ENCODE measurements at places on chromosomes 2 and 18.

- DNase-seq: no peak
Observed at GRCh38 chr2:100893392-100894104, 73.6 kb downstream of the NPAS2 start.

DNA sequence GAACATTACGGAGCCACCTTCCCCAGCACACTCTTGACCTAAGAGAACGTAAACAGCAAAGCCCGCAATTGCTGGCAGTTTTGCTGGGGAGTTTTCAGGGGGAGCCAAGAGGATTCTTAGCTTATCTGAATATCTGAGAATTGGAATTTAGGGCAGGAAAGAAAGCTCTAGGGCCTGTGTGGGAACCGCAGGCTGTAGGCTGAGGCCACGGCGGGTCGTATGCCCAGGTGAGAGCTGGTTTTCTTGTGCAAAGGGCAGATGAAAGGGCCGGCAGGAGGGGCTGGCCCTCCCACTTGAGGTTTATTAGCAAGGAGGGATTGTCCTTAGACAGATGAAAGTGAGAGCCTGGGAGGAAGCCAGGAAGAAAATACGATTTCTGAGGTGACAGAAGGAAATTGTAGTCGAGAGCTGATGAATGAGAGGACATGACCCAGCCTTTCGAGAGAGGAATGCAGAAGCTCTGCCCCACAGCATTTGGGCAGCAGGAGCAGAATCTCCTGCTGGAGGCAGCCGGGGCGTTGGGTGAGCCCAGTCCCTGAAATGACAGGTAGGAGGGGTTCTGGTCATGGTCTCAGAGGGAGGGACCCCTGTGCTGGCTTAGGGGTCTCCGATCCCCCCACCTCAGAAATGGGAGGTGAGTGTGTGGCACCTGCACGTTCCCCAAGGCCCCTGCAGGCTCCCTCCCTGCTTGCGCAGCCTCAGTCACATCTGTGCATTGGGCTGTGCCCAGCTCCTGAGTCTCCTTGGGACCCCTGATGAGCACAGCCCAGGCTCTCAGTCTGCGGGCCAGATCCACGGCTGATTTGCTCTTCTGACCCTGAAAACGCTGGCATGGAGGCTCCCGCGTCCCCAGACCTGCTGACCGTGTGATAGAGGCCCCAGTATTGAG lies 61.1 kb downstream of the CABLES1 start:
- no peak for DNase-seq

GRCh38 chr2:35301369-35301768 lies 1054.2 kb upstream of the CRIM1 start:
- DNase-seq: no peak

DNA sequence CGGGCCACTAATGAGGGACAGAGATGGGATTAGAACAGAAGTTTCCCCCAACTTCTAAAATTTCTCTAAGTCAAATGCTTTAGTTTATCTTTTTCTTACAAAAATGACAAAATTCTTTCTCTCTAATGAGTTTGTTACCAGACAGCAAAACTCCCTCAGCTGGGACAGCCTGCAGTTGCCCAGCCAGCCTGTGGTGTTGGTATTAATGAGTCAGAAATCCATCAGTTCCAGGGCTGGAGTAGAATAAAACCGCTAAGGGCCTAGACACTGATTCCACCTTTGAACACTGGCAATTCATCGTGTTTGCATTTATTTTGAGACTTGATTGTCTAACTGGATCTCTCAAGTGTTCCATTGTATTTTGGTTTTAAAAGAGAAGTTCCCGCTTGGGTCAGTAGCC lies 38.3 kb upstream of the SMAD2 start:
- DNase-seq: no peak

DNA sequence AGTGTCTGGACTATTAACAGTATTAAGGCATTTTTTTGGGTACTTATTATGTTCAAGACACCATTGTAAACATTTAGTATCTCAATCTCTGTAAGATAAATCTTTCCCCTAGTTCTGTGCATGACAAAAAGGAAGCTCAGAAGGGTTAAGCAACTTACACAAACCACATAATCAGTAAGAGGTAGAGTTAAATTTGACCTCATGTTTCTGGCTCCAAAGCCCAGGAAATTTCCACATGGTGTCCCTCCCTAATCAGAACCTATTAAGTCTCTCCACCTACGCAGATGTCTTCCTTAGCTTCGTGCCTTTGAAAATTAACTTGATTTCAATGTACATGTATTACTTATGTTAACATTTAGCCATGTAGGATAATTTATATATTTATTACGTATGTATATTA lies 2.0 kb downstream of the MFSD6 start:
- no peak for DNase-seq

- DNase-seq: no peak
Observed at GRCh38 chr2:40316620-40317019, 135.3 kb downstream of the SLC8A1 start.

DNA sequence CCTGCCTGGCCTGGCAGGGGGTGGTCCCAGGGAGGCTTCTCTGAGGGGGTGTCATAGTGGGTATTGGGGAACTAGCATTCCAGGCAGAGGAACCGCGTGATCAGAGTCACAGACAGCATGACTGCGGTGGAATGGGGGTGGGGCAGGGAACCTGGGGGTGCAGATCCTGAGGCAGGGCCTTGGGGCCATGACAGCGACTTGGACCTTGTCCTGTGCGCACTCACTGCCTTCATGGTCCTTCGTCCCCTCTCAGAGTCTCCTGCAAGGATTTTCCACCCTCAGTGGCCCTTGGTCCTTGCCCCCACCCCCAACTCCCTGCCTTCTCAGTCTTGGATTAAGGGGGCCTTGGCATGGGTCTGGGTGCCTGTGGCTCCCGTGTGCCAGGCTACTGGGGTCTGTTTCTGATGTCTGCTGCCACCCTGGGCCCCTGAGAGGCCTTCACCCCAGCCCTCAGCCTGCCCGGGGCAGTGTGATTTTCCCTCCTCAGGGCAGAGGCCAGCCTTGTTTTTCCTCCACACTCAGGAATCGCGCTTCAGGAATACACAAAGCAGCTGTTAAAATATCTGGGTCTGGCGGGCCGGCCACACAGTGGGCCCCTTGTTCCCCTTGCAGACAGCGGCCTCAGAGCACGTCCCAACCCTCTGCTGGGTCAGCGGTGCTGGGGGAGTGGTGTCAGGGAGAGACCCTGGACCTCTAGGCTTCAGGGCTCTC lies 51.6 kb downstream of the GLI2 start:
- no peak for DNase-seq

- DNase-seq: no peak
Observed at GRCh38 chr2:230891064-230891463, 26.3 kb downstream of the ITM2C start.

- DNase-seq: no peak
Observed at GRCh38 chr18:10927286-10927992, 221.9 kb downstream of the PIEZO2 start.

DNA sequence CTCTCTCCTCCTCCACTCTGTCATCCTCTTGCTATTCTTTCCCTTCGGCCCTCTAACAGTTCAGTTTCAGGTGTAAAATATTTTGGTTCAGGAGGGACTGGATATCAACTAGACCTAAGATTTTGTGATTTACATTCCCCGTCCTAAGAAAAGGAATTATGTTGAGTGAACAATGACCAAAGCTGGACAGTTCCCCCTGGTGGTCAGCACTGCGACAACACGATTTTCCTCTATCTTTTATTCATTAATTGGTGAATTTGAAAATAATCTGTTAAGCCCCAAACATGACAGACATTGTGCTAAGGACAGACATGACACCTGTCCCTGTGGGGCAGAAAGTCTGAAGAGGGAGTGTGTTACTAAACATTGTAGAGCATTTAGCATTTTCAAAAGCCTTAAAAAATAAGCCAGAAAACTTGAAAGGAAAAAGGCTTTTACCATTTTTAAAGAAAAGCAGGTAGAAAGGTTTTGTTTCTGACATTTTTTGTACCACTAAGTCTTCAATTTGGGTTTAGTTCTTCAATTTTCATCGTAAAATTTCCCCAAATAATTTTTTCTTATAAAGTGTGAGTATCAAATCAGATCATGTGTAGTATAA lies 28.4 kb upstream of the GTF2A1L start:
- peak; percentile 41 for DNase-seq

DNA sequence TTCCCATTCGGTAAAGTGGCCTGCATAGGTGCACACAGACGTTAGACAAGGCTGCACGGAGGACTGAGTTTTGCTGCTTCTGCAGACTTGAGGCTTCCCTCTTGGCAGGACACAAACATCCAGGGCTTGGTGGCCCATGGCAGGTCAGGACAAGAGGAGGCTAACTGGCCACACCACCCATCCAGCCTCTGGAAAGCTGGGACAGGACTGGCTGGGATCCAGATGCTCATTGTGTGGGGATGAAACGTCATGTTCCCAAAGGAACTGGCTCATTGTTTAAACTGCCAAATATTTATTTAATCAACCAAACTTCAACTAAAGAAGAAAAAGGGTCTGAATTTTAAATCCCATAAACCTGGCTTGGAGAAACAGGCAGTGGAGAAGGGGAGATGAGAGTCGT lies 239.1 kb upstream of the EPAS1 start:
- no peak for DNase-seq

DNA sequence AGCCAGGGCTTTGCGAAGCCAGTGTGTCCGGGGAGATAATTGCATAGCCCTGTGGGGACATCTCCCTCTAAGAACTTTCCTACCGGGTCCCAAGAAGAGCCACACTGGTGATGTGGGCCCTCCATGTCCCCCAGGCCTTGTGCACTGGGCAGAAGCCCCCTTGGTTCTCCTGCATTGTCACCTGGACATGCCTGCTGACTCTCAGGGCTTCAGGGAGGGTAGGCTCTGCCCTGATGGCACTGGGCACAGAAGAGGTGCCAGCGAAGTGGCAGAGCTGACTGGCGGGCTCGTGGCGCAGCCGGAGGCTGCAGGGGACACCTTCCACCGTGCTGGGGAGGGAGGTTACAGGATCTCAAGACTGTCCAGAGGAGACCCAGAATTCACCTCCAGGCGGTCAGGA lies 28.3 kb downstream of the GLI2 start:
- DNase-seq: no peak

GRCh38 chr2:112045446-112046014 lies 9.5 kb upstream of the TMEM87B start:
- DNase-seq: no peak

- DNase-seq: no peak
Observed at GRCh38 chr2:9037166-9037565, 33.7 kb upstream of the MBOAT2 start.

- no peak for DNase-seq
Observed at GRCh38 chr2:176095421-176095820, 2.9 kb downstream of the HOXD13 start.

DNA sequence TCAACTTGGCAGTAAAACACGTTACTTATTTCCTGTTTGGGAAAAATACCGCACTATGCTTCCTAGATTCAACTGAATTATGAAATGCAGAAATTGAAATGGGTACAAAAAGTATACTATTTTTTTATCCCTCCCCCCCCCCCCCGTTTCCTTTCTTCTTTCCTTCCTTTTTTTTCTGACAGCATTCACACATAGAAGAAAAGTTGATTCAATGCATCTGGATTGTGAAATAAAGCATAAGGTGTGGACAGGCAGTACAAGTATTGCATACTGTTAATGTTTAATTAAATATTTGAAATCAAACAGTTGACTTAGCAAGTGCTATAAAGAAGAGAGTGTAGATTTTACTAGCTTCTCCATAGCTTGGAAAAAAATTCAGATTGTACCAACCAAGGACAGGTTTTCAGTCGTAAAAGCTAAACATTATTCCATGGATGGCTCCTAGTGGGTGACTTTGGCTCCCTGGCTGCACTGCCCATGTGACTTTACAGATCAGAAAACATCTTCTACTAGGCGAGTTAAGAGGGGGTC lies 21.6 kb upstream of the AGFG1 start:
- DNase-seq: no peak

DNA sequence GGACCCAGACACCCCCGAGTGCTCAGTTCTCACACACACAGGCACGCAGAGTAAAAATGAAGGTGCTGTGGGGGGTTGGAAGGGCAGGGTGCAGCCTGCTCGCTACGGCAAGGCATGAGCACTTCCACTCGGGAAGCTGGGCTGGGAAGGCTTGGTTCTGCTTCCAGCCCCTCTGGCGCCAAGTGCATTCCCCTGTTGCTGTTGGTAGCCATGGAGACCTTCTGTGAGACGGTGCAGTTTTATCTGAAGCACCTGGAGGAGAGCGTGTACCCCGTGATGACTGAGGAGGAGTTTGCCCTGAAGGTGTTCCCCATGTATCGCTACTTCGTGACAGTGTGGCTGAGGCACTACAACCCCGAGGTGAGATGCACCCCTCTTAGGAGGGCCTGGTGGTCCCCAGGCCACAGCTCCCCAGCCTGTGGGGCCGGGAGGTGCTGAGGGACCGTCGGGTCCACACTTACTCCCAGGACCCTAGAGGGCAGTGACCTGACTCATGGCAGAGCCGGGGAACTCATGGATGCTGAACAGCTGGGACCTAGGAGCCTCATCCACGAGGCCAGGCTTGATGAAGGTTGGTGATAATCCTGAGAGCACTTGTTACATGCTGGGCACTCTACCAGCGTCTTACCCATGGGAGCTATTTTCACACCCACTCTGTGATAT lies 15.5 kb downstream of the MROH2A start:
- no peak for DNase-seq

DNA sequence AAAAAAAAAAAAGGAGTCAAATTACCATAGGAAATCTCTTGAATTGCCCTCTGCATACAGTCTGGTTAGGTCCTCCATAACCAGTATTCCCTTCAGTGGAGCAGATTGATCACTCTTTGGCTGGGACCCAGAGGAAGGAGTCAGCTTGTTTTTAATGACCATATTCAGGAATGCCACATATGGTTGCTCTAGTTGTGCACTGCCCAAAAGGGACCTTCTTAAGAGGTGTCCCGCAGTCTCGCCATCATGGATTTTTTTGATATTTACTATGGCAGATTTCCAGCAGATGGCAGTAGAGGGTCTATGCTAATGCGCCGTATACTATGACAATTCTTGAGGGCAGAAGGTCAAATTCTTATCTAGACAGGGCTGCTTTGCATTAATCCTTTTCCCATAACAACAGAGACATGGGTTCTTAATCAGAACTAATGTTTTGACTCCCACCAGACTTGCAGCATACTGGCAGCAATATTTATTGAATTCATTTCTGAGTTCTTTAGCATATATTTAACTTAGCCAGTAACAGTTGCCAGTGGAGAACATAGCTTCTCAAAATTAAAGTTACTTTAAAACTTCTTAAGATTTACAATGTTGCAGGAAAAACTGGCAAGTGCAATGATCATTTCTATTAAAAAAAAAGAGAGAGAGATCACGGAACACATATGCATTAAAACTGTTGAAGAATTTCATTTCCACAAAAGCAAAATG lies 31.8 kb upstream of the INPP4A start:
- DNase-seq: peak; percentile 86

GRCh38 chr2:72394541-72395070 lies 246.9 kb upstream of the CYP26B1 start:
- DNase-seq: no peak

- peak; percentile 82 for DNase-seq
Observed at GRCh38 chr2:97699765-97700444, 13.5 kb upstream of the ZAP70 start.

- no peak for DNase-seq
Observed at GRCh38 chr2:136121204-136121910, 3.4 kb upstream of the CXCR4 start.

Data from hematopoietic multipotent progenitor cell (in vitro differentiated cells).